ENCODE measurements at places on chromosomes 7 and 10. TPM values are rescaled to one million over a fixed set of nuclear protein-coding genes. Genes with fewer than 3 reads are reported as not detected.

Gene EBLN1
- total RNA-seq, result not detected

DNA sequence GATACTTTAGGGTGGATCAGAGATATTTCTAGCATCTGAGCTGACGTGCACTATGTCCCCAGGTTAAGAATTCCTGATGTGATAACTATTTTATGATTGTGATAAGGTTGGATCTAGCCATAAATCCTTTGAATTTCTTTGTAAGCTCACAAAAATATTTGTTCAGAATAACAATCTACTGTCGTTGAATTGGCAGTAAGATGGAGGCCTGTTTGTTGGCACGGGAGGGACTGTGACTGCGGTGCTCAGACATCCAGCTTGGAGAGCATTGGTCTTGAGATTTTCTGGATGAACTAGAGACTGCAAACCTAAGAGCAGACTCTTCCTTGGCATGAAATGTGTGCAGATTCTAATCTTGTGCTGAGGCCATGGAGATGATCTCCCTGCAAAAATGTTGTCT lies 131.1 kb downstream of the LRRC4 start:
- no peak for DNase-seq

DNA sequence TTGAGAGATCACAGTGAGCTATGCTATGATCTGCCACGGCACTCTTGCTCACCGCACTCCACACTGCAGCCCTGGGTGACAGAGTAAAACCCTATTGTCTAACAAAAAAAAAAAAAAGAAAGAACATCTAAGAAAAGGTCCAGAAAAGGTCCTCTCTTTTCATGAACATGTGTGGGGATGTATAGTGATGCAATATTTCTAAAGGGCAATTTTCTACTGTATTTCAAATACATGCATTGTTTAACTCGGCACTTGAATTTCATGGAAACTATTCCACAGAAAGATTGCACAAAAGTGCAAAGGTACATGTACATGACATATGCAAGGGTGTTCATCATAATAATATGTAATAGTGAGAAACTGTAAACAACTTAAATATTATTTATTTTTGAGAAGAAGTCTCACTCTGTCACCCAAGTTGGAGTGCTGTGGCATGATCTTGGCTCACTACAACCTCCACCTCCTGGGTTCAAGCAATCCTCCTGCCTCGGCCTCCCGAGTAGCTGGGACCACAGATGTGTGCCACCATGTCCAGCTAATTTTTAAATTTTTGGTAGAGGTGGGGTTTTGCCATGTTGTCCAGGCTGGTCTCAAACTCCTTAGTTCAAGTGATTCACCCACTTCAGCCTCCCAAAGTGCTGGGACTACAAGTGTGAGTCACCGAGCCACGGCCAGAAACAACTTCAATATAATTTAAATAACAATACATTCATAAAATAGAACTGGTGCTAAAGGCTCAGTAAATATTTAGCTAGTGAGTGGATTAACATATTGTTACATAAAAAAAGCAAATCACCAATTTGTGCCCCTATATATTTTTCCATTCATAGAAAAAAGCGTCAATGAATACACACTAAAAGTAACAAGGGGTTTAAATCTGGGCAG lies 1.3 kb upstream of the PPRC1 start:
- no peak for DNase-seq

GRCh38 chr10:111370101-111370500 lies 293.3 kb downstream of the ADRA2A start:
- DNase-seq, result no peak

DNA sequence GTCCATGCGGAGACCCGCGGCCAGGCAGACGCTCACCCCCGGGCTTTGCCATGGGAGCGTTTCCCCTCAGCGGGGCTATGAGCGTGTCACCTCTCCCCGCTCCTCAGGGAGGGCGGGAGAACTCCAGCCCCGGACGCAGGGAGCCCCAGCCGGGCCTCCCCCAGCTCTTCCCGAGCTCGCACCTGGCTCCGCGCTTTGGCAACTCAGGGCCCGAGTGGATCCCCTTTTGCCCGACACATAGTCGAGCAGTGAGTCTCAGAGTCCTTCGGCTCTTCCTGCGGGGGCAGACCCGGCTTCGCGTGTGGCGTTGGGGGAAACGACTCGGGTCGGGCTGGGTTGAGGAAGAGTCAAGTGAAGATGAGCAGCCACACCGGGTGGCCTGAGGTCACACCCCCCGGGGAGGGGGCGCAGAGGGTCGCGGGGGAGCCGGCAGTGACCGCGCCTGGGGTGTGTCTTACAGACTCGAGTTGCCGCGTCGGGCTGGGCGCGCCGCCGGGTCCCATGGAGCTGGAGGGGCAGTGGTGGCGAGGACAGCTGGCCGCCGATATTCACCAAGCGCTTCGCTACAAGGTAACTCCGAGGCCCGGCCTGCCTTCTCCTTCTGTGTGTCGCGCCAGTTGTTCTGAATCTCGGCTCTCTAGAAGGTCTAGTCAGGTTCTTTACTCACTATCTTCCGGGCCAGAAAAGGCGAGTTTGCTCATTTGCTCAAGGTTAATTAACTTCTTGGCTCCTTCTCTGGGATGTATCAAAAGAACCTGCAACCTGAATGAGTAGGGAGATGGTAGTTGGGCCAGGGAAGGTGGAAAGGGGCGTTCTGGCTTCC lies 721 bp downstream of the CCNJ start:
- DNase-seq, result no peak

GRCh38 chr10:35058134-35058533 lies 32.0 kb downstream of the CUL2 start:
- no peak for DNase-seq

DNA sequence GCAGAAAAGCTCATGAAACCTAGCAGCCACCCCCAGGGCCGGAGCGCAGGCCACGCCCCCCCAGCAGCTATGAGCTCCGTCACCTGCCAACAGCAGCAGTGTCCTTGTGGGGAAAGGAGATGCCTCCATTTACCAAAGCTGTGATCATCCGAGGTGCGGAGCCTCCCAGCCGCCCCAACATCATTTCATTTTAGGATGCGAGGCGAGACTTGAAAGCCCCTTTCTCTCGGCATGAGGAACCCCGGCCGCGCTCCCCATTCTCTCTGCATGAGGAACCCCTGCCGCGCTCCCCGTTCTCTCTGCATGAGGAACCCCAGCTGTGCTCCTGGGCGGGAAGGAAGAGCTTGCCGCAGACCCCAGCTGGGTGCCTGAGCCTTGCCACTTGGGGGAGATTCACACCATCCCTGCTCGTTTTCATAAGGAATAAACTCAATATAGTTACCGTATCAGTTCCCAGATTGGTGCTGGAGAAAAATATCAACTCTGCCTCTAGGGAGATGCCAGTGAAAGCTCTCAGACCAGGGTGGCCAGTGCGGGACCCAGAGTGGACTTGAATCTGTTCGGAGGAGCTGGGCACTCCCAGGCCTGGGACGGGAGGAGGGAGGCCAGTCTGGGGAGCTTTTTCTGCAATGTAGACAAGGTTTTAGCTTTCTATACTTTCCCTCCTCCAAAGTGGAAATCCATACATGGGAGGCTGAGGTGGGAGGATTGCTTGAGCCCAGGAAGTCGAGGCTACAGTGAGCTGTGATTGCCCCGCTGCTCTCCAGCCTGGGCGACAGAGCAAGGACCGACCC lies 35.0 kb downstream of the JAKMIP3 start:
- no peak for DNase-seq

GRCh38 chr10:7846591-7846990 lies 28.3 kb downstream of the TAF3 start:
- no peak for DNase-seq

Data from omental fat pad (tissue), 4 donors.